ENCODE measurements at places on chromosomes 2 and 18.

DNA sequence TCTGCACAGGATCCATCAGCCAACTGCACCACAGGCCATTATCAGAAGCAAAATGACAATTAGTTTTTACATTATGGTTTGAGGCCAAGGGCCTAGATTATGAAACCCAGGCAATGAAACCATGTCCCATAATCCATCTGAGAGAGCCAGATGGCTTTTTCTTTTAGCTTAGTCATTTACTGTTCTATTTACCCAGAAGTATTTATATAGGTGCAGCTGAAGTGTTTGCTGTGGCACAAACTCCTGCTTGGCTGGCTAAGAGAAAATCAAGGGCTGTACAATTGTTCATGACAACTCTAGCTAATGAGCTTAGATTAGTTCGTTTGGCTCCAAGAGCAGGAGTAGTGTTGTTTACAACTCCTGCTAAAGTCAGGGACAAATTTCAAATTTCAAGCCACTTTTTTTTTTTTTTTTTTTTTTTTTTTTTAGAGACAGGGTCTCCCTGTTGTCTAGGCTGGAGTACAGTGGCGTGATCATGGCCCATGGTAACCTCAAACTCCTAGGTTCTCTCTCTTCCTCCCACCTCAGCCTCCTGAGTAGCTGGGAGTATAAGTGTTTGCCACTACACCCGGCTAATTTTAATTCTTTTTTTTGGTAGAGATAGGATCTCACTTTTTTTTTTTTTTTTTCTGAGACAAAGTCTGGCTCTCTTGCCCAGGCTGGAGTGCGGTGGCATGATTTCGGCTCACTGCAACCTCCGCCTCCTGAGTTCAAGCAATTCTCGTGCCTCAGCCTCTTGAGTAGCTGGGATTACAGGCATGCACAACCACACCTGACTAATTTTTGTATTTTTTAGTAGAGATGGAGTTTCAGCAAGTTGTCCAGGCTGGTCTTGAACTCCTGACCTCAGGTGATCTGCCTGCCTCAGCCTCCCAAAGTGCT is 18.4 kb upstream of the REV1 start:
- DNase-seq, result peak; percentile 54

DNA sequence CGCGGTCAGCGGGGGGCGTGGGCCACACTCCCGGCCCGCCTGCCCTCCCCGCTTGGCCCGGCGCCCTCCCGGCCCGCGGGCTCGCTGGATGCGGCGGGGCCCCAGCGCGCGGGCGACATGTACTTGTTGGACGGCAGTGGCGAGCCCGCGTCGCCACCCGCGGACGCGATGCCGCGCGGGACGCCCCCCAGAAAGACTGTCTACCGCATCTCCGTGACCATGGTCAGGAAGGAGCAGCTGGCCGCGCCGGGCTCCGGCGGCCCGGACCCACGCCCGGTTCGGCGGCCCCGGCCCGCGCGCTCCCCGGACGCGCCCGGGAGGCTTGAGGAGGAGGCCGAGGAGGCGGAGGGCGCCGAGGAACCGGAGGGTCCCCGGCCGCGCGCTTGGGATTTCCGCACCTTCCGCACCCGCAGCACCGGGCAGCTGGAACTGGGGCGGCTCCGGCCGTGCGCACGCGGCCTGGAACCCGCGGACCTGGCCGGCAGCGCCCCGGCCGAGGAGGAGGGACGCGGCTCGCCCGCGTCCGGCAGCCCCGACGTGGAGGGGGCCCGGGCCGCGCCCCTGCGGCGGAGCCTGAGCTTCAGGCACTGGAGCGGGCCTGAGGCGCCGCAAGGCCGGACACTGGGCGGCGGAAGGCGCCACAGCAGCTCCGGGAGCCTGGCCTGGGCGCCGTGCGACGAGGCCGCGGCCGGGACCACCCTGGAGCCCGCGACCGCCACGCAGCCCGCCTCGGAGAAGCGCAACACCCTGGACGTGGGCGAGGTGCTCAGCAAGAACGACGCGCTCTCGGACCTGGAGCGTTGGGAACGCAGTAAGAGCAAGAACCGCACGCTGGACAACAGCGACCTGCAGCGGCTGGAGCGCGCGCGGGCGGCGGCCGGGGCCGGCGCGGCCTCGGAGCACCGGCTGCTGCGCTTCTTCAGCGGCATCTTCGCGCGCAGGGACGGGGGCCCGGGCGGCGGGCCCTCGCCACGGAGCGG is 176.4 kb downstream of the AGAP1 start:
- peak; percentile 64 for DNase-seq

GRCh38 chr18:58542426-58543159 is 86.3 kb downstream of the ALPK2 start:
- DNase-seq, result no peak

DNA sequence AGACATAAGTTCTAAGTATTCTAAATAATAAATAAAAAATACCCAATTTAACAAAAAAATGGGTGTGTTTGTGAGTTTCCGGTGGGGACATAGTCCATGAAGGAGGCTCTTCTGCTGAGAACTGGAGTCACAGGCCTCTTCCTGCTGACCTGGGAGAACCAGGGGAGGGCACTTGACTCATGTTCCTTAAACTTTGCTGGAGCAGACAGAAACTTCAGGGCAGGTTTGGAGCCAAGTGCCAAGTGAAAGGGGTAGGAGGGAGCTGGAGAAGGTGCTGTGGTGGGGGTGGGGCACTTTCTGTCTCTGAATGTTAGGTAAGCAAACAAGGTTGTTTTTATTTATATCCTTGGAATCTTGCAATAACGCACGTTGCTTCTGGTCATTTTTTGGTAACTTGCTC is 78.8 kb upstream of the TTN start:
- no peak for DNase-seq

DNA sequence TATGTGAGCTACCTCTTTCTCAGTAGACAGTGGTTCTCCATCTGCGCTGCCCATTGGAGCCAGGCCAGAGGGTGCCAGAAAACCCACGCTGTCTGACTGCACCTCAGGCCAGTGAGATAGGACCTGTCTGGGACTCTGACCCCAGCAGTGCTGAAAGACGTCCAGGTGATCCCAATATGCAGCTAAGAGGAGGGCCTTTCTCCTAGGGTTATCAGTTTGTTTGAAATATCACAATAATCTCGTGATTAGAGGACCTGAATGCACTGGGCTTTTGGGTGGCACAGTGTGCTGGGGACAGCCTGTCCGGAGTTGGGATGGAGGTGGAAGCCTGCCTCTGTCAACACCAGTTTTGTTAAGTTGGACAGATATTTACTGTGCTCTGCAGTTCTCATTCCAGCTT is 216.3 kb downstream of the LDLRAD4 start:
- DNase-seq, result no peak

DNA sequence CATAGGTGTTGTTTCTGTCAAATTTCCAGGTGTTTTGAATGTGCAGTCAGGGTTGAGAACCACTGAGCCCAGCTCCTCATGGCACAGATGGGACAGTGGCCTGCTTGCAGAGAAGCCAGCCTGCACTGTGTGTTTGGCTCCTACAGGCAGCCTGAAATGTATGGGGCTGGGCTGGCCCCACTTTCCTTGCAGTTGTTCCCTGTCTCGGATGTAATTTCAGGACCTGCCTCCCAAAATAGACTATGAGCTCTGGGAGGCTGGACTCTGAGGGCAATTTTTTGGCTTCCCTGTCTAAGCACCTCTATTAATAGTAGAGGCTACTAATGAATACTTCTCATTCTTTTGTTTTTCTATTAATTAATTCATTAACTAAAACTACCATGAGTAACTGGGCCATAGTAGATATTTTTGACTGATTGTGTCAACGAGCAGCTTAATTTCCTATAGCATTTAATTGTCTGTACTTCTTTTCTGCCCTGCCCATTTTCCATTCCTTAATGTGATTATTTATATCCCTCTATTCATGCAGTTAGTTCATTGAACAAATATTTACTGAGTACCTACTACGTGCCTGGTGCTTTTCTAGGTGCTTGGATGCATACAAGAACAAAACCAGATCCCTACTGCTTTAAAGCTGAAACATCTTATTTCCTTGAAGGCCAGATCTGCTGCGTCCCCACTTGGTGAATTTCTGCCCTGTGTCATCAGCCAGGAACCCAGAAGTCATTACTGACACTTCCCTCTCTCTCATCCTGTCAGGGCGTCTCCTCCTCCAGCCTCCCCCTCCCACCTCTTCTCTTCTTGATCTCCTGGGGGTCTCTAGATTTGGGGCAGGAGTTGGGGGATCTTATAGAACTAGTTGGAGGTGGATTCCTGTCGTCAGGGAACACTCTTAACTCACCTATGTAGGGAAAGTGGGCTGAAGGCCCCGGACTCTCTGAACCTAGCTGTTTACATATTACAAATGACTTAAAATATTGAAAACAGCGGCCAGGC is 16.3 kb downstream of the DYSF start:
- DNase-seq, result no peak

GRCh38 chr2:113840518-113840917 is 49.4 kb upstream of the ACTR3 start:
- DNase-seq, result no peak
